ENCODE measurements at places on chromosomes 4 and X. TPM values are rescaled to one million over a fixed set of nuclear protein-coding genes. Genes with fewer than 3 reads are reported as not detected.

- no peak for DNase-seq
Measured at GRCh38 chr4:137960371-137961050, 281.6 kb downstream of the SLC7A11 start.

DNA sequence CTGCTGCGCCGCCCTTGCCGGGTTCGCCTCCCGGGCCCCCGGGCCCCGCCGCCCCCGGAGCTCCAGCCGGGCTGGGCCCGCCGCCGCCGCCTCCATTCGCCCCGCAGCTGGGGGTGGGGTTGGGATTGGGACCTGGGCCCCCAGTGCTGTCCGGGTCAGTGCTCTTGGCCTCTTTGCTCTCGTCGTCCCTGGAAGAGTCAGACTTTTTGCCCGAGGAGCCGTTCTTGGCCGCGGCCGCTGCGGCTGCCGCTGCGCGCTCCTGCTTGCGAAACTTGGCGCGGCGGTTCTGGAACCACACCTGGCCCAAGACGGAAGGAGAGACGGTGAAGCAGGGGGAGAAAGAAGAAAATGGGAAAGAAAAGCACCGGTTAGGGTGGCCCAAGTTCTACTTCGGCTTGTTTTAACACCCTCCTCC is 2.5 kb downstream of the PHOX2B start:
- DNase-seq = no peak

- no peak for DNase-seq
Measured at GRCh38 chrX:79138658-79139241, 5.7 kb upstream of the GPR174 start.

DNA sequence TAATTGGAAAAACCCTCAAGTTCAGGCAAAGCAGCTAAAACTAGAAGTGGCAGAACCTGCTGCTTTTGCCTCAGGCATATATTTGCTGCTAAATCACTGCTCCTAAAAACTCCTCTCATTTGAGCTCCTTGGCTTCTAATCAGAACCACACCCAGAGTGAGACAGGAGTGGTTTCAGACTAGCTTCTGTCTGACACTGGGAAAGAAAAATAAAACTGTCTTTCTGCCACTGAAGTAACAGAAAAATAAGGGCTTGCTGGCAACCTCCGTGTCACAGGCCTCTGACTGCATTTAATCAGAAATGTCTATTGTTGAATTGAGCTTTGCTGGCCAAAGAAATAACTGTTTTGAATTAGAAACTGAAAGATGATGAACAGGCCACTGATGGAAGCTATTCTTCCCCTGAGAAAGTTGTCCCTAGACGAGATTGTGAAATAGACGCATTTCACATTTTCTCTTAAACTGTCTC is 52.1 kb upstream of the RAP2C start:
- DNase-seq = no peak

The MAGIX gene
- total RNA-seq = 0.53 TPM

The POU3F4 gene
- not detected for total RNA-seq

The SPIN4 gene
- 31.1 TPM for total RNA-seq
